ENCODE measurements at places on chromosomes 16 and 17. TPM values are rescaled to one million over a fixed set of nuclear protein-coding genes. Genes with fewer than 3 reads are reported as not detected.

SERPINF2 gene
- 0.36 TPM for total RNA-seq

OR2C1 gene
- not detected for total RNA-seq

MAP2K4 gene
- 19.9 TPM for total RNA-seq

PIK3R6 gene
- 0.23 TPM for total RNA-seq

ADCY7 gene
- total RNA-seq = 104 TPM

DNA sequence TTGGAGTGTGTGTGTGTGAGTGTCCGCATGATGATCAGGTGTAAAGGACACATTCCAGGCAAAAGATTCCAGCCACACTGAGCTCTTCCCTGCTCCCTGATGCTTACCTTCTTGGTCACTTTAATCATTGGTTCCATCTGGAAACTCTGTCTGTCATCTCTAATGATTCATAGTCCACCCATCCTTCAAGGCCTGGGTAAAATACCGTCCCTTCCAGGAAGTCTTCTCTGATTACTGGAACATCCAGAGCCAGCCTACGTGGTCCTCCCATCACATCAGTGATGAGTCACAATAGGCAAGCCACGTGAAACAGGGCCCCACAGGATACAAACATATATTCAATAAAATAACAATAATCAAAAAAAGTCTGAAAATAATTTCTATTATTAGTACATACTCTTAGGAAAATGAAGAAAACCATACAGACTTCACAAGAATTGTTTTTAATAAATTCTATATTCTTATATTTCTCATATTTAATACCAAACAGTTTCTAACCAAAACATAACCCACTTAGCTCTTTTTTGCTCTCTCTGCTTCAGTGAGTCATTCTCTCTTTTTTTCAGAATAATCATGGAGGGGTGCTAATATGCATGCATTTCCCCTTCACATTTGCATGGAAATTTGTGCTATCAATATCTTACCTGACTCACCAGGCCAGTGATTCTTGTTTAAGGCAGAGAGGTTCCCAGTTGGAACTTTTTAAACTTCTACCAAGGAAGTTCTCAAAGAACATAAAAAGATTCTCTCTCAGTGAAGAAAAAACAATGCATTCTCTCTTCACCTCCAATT is 263.2 kb downstream of the TOX3 start:
- no peak for DNase-seq

GRCh38 chr17:56807723-56808122 is 26.0 kb downstream of the C17orf67 start:
- DNase-seq = no peak

GRCh38 chr16:26491101-26491670 is 575.5 kb upstream of the C16orf82 start:
- DNase-seq = no peak

DNA sequence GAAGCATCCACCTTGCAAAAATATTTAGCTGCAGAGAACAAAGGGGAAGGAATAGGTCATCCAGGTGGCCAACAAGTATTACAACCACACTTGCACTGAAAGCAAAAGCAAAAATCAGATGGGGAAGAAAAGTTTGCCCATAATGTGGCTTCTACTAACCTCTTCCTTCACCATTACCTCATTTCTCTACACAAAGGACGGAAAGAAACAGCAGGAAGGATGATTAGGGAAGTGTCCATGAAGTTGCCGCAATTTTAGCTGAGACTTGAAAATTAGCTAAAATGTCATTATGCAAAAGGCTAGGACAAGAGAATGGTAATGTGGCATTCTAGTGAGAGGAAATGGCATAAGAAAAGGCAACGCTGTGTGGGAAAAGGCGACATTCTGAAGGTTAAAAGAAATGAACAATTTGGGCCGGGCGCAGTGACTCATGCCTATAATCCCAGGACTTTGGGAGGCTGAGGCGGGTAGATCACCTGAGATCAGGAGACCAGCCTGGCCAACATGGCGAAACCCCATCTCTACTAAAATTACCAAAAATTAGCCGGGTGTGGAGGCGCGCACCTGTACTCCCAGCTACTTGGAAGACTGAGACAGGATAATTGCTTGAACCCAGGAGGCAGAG is 13.7 kb downstream of the KANSL1 start:
- DNase-seq = no peak

DNA sequence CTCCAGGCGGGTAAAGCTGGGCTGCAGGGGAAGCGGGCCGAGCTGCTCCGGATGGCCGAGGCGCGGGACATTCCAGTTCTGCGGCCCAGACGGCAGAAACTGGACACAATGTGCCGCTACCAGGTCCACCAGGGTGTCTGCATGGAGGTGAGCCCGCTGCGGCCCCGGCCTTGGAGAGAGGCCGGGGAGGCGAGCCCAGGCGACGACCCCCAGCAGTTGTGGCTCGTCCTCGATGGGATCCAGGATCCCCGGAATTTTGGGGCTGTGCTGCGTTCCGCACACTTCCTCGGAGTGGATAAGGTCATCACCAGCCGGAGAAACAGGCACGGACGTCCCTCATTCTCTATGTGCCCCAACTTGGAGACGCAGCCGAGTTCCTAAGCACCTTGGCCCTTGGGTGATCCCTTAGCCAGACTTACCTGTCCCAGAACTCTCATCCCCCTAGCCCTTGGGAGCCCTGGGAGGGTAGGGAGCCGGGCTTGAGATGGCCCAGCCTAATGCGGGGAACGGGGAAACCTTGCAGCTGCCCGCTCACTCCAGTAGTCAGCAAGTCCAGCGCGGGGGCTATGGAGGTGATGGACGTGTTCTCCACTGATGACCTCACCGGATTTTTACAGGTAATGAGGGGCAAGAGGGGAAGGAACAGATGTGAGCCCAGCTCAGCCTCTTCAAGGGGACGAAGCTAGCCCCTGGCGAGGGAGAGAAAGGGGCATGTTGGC is 806 bp downstream of the MRM1 start:
- DNase-seq = peak; percentile 24

DNA sequence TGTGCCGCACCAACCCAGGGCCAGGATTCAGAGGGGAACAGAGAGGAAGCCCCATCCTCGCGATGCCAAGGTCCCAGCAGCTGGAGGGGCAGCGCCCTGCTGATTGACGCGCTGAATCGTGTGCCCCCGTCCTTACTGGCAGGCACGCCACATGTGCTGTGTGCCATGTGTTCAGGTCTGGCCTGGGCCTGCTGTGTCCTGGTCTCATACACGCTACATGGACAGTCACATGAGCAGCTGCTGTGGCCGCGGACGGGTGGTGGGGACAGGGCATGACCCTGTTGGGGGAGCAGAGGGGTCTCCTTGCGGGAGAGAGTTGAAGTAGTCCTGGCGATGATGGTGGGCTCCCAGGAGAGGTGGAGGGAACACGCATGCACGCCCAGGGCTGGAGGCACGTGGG is 18.0 kb downstream of the CBFA2T3 start:
- no peak for DNase-seq

DNA sequence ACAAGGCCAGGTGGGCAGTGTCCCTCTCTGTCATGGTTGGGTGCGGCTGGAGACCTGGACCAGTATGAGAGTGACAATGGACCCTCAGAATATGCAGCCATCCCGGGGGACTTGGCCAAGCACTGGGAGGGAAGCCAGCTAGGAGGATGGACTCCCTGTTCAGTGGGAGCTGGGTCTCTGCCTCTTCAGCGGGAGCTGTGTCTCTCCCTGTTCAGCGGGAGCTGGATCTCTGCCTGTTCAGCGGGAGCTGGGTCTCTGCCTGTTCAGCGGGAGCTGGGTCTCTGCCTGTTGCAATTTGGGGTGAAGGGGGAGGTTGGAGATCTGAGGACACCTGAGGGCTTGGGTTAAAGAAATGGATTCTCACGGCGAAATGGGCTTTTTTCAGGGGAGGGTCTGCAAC is 3.8 kb upstream of the PRSS33 start:
- DNase-seq = no peak

- no peak for DNase-seq
These were observed 5.2 kb upstream of the RAB26 start for GRCh38 chr16:2142942-2143877.

DNA sequence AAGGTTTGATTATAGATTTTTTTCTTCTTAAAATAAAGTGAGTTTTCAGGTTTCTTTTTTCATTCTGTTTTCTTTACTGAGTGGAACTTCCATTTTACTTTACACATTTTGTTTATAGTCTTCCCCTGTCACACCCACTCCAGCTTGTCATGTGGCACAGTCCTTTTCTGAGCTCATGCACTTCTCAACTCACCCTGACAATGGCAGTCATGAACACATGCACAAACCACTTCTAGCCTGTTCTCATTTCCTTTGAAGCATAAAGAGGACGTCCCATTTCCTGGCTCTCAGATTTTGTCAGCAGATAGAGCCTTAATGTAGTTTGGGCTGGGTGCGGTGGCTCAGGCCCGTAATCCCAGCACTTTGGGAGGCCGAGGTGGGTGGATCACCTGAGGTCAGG is 168.0 kb downstream of the AHSP start:
- no peak for DNase-seq

- DNase-seq = no peak
These were observed 120.7 kb downstream of the STXBP4 start for GRCh38 chr17:55089256-55089655.

GRCh38 chr16:19346335-19346922 is 60.9 kb downstream of the CLEC19A start:
- no peak for DNase-seq

GRCh38 chr17:43479948-43480347 is 3.8 kb upstream of the DHX8 start:
- DNase-seq = no peak

- DNase-seq = no peak
These were observed 23.3 kb upstream of the CACNG4 start for GRCh38 chr17:66941249-66941648.

DNA sequence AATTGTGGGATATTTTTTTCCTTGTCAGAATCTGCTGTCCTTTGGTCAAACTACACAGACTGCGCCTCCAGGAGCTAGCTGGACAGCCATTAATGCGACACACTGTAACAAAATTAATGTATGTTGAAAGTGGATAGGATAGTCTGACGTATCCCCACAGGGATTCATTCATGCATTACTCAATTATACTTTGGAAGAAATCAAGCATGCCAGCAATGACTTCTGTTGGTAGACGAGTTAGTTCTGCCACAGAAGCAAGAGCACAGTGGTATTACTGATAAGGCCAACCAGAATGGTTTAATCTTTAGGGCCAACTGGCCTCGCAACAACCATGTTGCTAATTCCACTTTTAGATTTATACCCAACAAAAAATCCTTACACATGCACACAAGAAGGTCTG is 106.4 kb upstream of the TOB1 start:
- no peak for DNase-seq
